ENCODE measurements at places on chromosomes 1 and 21. TPM values are rescaled to one million over a fixed set of nuclear protein-coding genes. Genes with fewer than 3 reads are reported as not detected.

Gene MAGI3
- total RNA-seq: 7.2 TPM

Gene GFI1
- total RNA-seq: 0.51 TPM

Gene AMY2A
- total RNA-seq: 2.7 TPM

Gene CD101
- total RNA-seq: 1.5 TPM

Gene OLIG1
- total RNA-seq: not detected

Gene TLR5
- total RNA-seq: 10.5 TPM

Gene APCS
- not detected for total RNA-seq

Gene CYP4A11
- not detected for total RNA-seq

Gene OMA1
- 13.5 TPM for total RNA-seq

Gene FAM167B
- 7.5 TPM for total RNA-seq

Gene SLC27A3
- 87.4 TPM for total RNA-seq

Gene C8A
- not detected for total RNA-seq

Gene CCDC181
- total RNA-seq: 0.58 TPM

Gene OLIG2
- total RNA-seq: not detected

Gene LDLRAD2
- total RNA-seq: 0.35 TPM

Gene KIAA0040
- 69.7 TPM for total RNA-seq

Gene NFYC
- total RNA-seq: 36.4 TPM

Gene POU2F1
- 18.8 TPM for total RNA-seq

Gene HSPB7
- total RNA-seq: 342 TPM

Gene VHLL
- total RNA-seq: not detected

Gene PROK1
- 1.3 TPM for total RNA-seq

Gene SPRR2A
- not detected for total RNA-seq

Gene FLVCR1
- total RNA-seq: 6.7 TPM

Gene CD1B
- total RNA-seq: not detected

Gene DVL1
- total RNA-seq: 52.1 TPM

Gene AK4
- 101 TPM for total RNA-seq

Gene ADGRL2
- total RNA-seq: 37.1 TPM

Gene PCAT6
- 1.2 TPM for total RNA-seq

Gene TMCO4
- total RNA-seq: 13.6 TPM

Gene DDR2
- total RNA-seq: 187 TPM

Gene GNAT2
- total RNA-seq: not detected

Gene OR2M5
- not detected for total RNA-seq

Gene SERPINC1
- not detected for total RNA-seq

Gene CACNA1S
- total RNA-seq: not detected
